ENCODE measurements at places on chromosomes 12 and 14.

DNA sequence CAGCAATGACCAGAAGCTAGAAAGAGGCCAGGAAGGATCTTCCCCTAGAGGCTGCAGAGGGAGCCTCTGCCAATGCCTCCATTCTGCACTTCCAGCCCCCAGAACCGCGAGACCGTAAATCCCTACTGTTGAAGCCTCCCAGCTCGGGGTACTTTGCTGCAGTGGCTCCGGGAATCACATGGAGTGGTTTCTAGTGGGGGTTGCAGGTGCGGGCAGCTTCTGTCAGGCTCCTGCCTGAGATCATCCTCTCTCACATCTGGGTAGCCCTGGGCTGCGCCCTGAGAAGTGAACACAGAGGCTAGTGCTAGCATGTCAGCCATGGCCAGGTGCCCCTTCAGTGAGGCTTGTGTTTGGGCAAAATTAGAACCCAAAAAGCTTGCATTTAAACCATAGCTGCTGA lies 67.3 kb downstream of the TSPAN9 start:
- no peak for DNase-seq

GRCh38 chr14:96267916-96268315 lies 11.9 kb downstream of the BDKRB1 start:
- DNase-seq, result peak; percentile 64

GRCh38 chr14:74528886-74529285 lies 35.3 kb downstream of the ISCA2 start:
- DNase-seq, result no peak

GRCh38 chr12:28059668-28060067 lies 87.1 kb upstream of the PTHLH start:
- DNase-seq, result no peak

- no peak for DNase-seq
Measured at GRCh38 chr14:62939970-62940369, 105.3 kb downstream of the KCNH5 start.

DNA sequence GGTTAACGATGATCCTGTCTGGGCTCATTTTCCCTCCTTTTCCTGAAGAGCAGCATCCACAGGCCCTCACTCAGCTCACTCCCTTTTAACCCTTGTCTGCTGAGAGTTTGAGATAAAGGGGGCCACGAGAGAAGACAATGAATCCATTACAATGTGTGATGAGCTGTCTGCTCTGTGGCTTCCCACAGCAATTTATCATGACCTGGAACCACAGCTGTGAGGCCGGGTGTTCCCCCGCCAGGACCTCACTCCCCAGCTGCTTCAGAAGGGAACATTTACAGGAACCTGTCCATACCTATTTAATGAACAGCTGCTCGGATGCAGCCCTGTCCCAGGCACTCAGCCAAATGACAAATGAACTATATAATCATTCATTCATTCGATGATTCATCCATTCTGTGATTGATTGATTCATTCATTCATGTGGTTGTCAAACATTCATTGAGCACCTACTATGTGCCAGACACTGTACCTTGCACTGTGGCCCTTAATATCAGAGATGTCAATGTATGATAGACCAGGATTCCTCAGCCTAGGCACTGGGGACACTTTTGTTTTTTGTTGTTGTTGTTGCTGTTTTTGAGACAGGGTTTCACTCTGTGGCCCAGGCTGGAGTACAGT lies 18.5 kb upstream of the P2RX7 start:
- DNase-seq, result peak; percentile 61

GRCh38 chr12:116492703-116493324 lies 66.4 kb upstream of the MAP1LC3B2 start:
- peak; percentile 74 for DNase-seq

DNA sequence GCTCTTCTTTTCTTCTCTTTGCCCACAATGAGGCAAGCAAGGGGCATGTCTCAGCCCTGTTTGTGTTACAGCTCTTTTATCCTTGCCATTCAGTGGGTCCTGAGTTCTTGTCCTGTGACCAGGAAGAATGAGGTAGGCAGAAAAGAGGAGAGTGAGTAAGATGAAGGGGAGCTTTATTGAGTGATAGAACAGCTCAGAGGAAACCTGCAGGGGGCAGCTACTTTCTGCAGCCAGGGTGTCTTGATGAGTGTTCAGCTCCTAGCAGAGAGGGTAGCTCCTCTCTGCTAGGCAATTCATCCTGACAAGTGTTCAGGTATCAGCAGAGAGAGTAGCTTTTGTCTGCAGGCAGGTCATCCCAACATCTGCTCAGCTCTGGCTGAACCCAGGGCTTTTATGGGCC lies 41.0 kb downstream of the HSD17B6 start:
- no peak for DNase-seq

DNA sequence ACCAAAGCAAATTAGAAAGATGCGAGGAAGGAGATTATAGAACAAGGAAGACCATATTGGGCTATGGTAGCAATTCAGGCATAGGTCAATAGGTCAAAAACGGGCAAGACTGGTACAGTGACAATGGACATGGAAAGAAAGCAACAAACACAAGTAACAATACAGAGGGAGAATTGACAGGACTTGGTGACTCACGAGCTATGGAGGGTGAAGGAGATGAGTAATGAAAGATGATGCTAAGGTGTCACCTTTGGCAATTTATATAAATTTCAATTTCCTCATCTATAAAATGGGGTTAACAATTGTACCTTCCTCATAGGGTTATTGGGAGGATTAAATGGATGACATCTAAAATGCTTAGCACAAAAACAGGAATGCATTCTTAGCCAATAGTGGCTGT lies 15.1 kb upstream of the DUSP16 start:
- peak; percentile 33 for DNase-seq

DNA sequence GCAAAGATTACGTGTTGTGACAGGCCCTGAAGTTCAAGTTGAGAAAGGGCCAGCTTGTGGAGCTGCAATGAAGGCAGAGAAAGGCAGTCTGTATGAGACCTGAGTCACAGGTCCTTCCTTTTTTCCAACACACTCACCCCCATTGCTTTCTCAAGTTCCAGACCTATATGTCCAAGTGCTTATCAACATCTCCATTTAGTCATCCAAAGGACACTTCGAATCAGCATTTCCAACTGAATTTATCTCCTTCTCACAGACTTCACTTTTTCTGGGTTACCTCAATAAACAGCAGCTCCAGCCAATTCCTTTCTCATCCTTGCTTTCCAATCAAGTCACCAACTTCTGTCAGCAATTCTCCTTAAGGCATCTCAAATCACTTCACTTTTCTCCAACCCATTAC lies 56.4 kb upstream of the KIF21A start:
- DNase-seq, result peak; percentile 74

DNA sequence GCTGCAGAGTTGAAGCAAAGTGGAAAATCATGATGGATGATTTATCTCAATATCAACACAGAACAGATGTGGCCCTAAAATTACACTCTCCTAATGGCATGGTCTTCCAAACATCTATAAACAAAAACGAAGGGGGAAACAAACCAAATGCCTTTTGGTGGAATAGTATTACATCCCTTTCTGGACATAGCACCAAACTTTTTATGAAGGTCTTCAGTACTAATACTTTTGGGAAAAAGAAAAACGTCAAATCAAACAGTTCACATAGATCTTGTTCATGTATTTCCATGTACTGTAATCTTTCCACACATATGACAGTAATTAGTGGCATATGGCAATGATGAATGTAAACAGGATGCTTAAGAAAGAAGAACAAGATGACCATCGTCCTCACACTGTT lies 22.9 kb upstream of the ANAPC7 start:
- DNase-seq, result no peak

GRCh38 chr14:69647213-69647612 lies 35.8 kb downstream of the SUSD6 start:
- no peak for DNase-seq

DNA sequence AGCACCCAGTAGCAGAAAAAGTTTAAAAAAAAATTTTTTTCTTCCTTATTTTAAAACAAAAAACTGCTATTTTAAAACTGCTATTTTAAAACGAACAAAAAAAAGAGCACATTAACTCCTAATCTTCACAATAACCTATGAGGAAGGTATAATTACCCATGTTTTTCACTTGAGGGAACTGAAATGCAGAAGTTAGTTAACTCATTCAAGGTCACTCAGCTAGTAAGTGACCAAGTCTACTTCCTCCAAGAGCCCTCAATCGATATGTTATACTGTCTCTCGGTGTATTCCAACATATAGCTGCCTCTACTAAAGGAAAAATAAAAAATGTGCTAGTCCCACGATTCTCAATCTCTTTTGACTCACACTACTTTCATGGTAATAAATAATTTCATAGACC lies 7.8 kb downstream of the RPAP3 start:
- DNase-seq, result no peak

DNA sequence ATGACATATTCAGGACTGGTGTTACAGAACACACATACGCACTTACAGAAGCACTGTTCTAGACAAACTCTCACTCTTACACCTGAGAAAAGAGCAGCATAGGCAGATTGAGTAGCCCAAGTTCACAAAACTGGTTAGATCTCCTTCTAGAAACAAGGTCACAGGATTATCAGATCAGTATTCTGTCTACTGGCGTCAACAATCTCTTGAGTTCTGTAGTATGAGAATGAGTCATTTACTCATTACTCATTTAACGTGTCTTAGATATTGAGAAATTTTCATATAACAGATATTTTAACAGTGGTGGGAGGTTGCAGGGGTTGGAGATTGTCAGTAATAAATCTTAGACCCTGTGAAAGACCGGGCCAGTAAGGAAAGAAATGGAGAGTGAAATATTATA lies 2.8 kb upstream of the TSPAN8 start:
- peak; percentile 22 for DNase-seq

DNA sequence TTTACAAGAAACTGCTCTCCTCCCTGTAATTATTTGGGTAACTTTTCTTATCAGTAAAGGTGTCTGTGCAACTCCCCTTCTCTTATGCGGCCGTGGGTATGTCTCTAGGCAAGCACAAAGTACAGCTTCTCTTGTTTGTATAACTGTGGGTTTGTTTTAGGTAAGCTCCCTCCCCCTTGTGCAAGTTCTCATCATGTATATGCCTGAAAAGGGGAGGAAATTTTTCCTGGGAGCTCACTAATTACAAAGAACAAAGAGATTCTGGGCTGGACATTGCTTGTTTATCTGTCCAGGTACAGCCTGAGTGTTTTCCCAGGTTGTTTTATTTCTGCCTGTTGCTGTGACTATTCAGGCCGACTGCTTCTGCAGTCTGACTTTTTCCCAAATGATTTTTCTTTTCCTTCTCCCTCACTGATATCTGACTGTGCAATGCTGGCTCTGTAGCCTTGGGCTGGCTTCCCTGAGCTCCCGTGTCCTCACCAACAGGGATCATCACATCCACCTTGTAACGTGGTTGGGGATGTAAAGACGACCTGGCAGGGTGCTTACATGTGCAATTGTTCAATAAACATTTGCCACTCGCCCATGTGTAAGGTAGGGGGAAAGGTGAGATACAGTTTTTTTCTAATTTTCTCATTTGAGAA lies 916.5 kb downstream of the AACS start:
- DNase-seq, result no peak

DNA sequence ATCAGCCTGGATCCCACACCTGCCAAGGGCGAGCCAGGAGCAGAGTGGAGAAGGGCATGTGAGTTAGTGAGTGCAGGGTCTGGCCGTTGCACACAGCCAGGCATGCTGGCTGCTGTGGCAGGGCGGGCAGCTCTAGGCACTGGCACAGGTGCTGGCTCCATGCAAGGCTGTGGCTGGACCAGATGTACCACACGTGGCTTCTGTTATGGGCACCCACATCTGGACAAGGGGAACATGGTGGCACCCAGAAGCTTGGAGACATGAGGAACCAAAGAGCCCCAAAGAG lies 20.1 kb downstream of the SERPINA3 start:
- no peak for DNase-seq

DNA sequence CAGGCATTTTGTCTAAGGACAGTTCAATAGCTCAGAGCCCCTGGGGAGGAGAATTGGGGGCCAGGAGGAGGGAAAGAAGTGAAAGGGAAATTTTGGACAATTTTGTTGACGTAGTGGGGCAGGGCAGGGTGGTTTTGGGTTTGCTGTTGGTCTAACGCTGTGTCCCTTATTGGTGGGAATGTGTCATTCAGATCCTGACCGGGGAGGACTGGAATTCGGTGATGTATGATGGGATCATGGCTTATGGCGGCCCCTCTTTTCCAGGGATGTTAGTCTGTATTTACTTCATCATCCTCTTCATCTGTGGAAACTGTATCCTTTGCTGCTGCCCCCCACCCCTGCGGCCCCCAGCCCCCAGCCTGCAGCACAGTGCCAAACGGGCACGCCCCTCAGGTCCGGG lies 212.1 kb upstream of the FKBP4 start:
- DNase-seq, result no peak

- DNase-seq, result no peak
Measured at GRCh38 chr12:111425655-111426054, 19.9 kb downstream of the SH2B3 start.

DNA sequence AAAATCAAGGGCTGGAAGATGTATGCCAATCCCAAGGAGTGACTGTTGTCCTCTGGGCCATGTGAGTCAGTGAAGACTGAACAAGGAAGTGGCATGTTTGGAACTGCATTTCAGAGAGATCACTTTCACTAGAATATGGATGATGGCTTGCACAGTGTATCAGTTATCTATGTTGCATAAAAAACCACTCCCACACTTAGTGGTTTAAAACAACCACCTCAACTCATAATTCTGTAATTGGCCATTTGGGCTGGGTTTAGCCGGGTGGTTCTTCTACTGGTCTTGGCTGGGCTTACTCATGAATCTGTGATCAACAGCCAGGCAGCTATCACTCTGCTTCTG lies 15.4 kb downstream of the BDKRB1 start:
- peak; percentile 96 for DNase-seq

- no peak for DNase-seq
Measured at GRCh38 chr14:96050482-96050881, 11.3 kb downstream of the C14orf132 start.

DNA sequence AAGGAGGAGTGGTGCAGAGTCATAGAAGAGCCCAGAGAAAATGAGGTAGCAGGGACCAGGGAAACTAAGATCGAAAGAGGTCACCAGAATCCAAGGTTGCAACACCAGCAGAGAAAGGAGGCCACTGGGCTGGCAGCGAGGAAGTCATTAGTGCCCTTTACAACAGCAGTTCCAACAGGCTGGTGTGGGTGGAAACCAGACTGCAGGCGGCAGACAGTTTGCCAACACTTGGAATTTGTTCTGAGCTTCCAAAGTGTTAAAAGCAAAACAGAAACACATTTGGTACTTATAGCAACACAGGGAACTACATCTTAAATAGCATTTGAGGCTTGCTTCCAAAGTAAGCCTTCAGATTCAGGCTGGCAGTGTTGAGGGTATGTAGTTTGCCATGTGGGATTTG lies 95.2 kb upstream of the PWP1 start:
- no peak for DNase-seq

- DNase-seq, result peak; percentile 91
Measured at GRCh38 chr12:3101309-3102024, 24.3 kb downstream of the TSPAN9 start.

DNA sequence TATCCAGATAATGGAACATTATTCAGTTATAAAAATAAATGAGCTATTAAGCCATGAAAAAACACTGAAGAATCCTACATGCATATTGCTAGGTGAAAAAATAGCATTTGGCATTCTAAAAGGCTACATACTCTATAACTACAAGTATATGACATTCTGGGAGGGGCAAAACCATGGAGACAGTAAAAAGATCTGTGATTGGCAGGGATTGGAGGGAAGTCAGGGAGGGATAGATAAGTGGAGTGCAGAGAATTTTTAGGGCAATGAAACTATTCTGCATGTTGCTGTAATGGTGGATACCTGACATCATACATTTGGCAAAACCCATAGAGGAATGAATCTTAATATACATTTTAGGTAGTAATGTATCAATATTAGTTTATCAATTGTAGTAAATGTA lies 63.1 kb upstream of the SLC38A2 start:
- no peak for DNase-seq
